ENCODE measurements at places on chromosomes 1 and 21.

DNA sequence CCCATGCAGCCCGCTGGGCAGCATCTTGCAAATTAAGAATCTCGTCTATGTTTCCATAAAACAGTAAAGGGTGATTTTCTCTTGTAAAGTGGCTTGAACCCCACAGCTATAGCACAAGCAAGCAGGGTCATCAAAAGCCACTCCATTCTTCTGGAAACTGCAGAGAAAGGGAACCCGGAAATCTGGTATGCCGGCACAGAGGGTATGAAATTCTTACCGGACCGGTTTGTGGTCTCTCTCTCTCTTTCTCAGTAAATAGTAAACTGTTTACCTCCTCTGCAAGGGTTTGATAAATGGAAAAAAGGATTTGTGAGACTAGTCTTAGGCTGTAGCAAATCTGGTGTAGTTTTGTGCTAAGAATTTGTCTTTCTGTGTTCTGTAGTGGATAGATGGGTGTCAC, 2.7 kb upstream of the ADSS2 start:
- no peak for DNase-seq

GRCh38 chr1:212542761-212543187, 65.8 kb upstream of the ATF3 start:
- DNase-seq: no peak

GRCh38 chr1:6547301-6547700, 7.0 kb downstream of the NOL9 start:
- DNase-seq: no peak

DNA sequence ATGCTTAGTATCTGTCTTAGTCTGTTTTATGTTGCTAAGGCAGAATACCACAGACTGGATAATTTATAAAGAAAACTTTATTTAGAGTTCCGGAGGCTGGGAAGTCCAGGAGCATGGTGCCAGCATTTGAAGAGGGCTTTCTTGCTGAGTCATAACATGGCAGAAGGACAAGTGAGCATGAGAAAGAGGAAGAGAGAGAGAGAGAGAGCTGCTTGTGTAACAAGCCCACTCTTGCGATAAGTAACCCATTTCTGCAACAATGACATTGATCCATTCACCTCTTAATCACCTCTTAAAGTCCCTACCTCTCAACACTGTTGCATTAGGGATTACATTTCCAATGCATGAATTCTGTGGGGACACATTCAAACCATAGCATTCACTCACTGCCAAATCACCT, 11.7 kb upstream of the MYOCOS start:
- DNase-seq: no peak

DNA sequence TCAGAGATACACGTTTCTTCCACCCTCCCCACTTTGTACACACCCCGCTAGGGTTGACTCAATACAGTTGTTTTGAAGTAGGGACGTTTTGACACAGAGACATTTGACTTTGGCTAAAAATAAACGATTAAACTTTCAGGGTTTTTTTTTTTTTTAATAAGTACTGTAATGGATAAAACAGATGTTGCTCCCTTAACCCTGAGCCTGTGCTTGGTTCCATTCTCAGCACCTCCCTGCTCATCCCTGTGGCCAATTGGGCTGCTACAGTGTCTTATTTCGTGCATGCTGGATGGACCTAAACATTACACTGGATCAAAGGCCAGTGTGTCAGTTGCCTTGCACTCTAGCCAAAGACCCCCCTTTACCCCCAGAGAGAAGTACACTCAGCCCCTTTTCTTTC, 16.9 kb downstream of the GRHL3 start:
- no peak for DNase-seq

GRCh38 chr1:6148497-6149241, 31.5 kb downstream of the CHD5 start:
- DNase-seq: peak; percentile 64

DNA sequence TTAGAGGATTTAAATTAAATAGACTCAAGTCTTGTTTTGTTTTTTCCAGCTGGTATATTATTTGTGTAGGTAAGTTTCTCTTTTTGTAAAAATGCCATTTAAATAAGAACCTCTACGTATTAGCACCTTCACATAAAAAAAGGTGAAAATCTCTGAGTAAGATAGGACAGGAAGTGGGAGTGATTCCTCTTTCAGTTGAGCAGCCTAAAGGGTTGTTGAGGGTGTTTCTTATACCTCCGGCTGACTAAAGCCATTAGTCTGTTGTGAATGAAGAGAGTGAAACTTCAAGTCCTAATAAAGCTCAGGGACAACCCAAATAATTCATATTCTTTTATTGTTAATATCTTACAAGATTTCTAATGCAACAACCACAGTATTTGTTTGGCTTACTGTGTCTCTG, 188.7 kb downstream of the CHRM3 start:
- DNase-seq: no peak

- DNase-seq: no peak
Observed at GRCh38 chr1:58264462-58264861, 282.1 kb downstream of the OMA1 start.

DNA sequence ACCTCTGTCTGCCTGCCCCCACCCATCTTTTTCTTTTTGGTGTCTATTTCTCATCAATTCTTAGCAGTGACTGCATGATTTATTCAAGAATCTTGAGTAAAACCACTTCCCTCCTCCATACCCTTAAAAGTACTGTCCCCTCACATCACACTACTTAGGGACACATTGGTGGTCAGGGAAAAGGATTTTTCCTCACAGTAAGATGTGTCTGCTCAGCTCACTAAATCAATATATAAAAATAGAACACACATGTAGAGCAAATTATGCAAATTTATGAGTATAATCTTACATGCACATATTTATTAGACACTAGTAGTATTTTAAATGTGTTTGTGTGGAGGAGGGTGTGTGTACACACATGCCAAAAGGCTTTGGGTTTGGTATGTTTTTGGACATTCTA, 202.0 kb downstream of the PBX1 start:
- DNase-seq: no peak

GRCh38 chr1:18748435-18748834, 111.0 kb downstream of the TAS1R2 start:
- DNase-seq: no peak

GRCh38 chr21:26783466-26784195, 61.6 kb downstream of the ADAMTS1 start:
- no peak for DNase-seq

DNA sequence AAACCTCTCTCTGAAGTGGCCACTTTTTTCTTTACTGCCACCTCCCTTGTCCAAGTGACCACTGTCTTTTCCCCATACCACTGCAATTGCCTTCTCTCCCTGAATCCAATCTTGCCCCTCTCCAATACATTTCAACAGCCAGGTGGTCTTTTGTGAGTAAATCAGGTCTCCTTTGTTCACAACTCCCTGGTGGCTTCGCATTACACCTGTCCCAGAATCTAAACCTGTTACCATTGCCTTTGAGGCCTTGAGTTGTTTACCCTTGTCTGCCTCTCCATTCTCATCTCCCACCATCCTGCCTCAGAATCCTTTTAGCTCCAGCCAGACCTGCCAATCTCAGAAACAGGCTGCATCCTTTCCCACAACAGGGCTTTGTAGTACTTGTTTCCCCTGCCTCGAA, 21.8 kb upstream of the DYNLT5 start:
- no peak for DNase-seq

DNA sequence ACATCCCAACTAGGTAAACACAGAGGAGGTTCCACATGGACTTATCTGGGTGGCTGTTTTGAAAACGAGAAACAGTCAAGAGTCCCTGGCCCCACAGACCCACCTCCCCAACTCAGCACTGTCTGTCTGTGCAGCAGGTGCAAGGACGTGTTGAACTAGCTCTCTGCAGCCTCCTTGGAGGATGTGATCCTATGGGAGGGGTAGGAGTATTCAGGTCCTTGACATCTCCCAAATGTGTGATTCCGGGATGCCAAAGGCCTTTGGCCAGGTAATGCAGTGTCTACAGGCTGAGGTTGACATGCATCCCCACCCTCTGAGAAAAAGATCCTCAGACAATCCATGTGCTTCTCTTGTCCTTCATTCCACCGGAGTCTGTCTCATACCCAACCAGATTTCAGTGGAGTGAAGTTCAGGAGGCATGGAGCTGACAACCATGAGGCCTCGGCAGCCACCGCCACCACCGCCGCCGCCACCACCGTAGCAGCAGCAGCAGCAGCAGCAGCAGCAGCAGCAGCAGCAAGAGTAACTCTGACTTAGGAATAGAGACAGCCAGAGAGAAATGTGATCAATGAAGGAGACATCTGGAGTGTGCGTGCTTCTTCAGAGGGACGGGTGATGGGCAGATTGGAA, 151.6 kb upstream of the CAMK1G start:
- DNase-seq: no peak

GRCh38 chr1:218874801-218875400, 298.8 kb upstream of the LYPLAL1 start:
- no peak for DNase-seq

- DNase-seq: no peak
Observed at GRCh38 chr1:41152622-41153044, 89.5 kb downstream of the SCMH1 start.

DNA sequence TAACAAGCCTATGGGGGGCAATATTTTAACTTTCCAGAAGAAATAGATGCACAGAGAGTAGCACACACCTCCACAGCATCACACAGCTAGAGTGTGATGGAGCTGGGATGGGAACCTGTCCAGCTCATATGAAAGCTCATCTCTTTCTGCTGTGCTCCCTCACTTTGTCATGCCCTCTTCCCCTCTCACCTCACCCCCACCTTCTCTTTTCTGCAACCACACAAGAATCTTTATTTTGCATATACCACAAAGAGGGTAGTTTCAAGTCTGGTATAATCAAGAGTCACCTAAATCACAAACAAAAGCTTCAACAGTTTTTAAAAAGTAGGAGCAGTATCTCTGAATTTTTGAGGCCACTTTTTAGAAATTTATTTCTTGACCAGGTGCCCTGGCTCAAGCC, 22.6 kb downstream of the FOXD2 start:
- DNase-seq: no peak

DNA sequence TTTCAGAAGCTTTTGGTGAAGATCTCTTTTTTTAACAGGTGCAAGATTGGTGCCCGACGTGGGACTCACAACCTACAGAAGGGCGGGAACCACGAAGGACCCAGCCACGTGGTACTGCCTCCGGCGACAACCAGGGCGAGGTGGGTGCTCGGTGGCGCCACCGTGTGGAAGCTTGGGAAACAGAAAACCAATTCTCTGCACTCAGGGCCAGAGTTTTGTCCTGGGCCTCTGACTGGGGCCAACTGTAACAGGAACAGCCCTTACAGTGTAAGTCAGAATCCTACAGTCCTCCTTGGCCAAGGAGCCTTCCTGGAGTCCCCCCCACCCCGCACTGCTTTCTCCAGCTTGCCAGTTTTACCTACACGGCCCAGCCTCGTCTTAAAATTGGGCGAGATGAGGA, 11.6 kb upstream of the S100A7A start:
- peak; percentile 10 for DNase-seq

- DNase-seq: no peak
Observed at GRCh38 chr1:119653135-119653838, 5.2 kb upstream of the ZNF697 start.

GRCh38 chr1:109024646-109025045, 17.3 kb downstream of the WDR47 start:
- DNase-seq: no peak

DNA sequence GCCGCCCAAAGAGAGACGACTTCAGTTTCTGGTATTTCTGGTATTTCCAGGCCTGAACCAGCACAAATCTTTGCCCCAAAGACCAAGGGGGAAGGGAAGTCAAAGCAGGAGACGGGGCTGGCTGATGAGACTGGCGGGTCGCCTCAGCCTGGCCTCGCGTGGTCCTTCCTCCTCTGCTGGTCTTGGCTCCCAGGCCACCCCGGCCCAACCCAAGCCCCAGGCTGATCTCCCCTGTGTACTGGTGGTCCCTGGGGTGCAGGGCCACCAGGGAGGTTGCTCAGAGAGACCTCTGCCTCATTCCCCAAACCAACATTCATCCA, 19.9 kb downstream of the WNT4 start:
- no peak for DNase-seq

DNA sequence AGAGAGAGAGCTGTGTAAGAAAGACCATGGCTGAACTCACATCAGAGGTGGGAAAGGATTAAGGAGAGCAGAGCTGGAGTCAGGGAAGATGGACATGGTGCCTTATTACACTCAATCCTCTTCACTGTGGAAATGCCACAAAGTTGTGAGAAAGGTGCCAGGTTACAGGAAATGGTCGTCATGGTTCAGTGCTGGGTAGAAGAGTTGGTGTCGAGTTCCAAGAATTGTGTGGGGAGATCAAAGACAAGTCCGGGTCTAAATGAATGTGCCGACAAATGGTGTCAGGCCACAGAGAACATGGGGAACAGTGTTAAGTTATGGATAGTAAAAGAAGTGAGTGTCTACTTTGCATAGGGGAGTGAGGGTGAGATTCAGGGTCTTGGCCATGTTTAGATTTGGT, 40.9 kb downstream of the LAMC2 start:
- no peak for DNase-seq

GRCh38 chr1:179809506-179810366, 66.6 kb downstream of the FAM163A start:
- DNase-seq: peak; percentile 43

GRCh38 chr1:40868051-40868723, 6.0 kb upstream of the CITED4 start:
- no peak for DNase-seq

DNA sequence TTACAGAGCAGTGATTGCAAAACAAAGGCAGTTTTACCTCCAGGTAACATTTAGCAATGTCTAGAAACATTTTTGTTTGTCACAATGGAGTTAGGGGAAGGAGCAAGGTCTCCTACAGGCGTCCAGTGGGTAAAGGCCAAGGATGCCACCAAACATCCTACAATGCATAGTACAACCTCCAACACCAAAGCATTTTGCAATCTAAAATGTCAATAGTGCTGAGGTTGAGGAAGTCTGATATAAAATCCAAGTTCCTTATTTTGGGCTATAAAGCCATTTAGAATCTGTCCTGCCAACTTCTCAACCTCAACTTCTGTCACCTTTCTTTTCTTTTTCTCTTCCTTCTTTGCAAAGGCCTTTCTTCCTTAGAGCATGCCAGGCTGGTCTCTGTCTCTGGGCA, 111.2 kb downstream of the FASLG start:
- DNase-seq: no peak

DNA sequence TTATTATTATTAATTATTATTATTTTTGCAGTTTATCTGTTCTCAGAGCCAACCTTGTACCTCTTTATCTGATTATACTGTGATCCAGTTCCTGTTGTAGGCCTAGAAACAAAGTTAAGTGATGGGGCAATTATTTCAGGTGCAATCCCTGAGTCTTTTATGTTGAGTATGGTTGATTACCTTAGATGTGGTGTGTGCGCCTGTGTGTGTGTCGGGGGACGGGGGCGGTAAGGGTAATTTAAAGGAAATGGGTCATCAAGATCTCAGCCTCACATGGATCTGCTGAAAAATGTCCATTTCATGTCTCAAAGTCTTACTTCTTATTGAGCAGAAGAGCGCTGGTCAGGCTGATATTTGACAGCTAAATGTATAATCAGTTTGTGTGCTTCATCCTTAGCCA, 7.8 kb upstream of the OR10T2 start:
- DNase-seq: no peak

GRCh38 chr1:17587693-17588047, 48.2 kb downstream of the ARHGEF10L start:
- no peak for DNase-seq

Data from stimulated activated CD4-positive, alpha-beta T cell treated with anti-CD3 and anti-CD28 coated beads, Interleukin-1b, Interleukin-23, amount 100 ng/mL, for 1 hour (primary cell).